Glomerular endothelial cell (primary cell): ENCODE measurements at places on chromosomes 3 and 15. TPM values are rescaled to one million over a fixed set of nuclear protein-coding genes. Genes with fewer than 3 reads are reported as not detected.

The MEGF11 gene
- 0.18 and 0.73 TPM in 2 replicates for total RNA-seq

The COX17 gene
- 19.0 and 29.3 TPM in 2 replicates for total RNA-seq

The SCN11A gene
- total RNA-seq = 0.15 and 0.23 TPM in 2 replicates

The UNC13C gene
- 0.05 TPM in 1 of 2 replicates, not detected in the other for total RNA-seq

The ADAMTS17 gene
- total RNA-seq = not detected in 2 replicates

The NME9 gene
- not detected in 2 replicates for total RNA-seq

- no peak for DNase-seq
These were observed 7.8 kb upstream of the NRROS start for GRCh38 chr3:196631682-196632045.

DNA sequence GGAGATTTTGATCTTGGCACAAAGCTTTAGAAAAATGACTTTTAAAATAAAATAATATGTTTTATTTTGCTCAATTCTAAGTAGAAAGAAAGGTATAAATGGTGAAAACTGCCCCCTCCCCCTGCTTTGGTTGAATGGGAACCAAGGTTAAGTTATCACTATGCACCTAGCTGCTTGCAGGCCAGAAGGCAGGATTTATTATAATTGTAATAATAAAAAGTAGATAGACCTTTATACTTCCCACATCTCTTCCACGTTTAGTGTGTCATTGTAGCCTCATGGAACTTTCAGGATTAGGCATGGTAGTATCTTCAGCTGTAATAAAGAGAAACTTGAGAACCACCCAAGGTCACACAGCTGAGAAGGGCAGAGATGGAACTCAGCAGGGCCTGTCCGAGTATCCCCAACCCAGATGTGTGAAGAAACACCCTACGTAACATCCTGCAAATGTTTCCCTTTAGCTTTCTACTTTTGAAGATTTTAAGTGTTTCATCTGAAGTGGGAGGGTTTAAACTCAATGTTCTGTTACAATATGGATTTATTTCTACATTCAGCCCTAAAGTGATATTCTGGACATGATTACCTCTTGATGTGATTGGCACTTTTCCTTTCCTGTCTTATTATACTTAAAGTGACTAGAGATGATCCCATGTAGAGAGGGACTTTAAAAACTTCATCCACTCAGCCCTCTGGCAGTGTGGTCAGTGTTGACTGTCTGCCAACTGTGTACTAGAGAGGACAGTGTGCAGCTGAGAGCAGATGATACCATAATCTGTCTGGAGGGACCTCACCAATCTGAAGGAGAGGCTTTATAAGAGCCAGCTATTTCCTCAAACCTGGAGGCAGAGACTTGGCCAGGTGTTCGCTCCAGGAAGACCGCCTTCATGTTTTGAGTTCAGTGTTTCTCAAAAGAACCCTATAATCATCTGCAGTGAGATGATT lies 282.5 kb upstream of the TRIM42 start:
- no peak for DNase-seq

DNA sequence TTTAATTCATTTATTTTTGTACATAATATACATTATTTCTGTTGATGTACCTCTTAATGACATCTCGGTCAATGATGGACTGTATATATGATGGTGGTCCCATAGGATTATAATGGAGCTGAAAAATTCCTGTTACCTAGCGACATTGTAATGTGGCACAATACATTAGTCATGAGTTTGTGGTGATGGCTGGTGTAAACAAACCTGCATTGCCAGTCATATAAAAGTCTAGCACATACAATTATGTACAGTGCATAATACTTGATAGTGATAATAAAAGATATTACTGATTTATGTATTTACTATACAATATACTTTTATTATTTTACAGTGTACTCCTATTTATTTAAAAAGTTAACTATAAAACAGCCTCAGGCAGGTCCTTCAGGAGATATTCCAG lies 15.1 kb downstream of the TTC14 start:
- DNase-seq = no peak

DNA sequence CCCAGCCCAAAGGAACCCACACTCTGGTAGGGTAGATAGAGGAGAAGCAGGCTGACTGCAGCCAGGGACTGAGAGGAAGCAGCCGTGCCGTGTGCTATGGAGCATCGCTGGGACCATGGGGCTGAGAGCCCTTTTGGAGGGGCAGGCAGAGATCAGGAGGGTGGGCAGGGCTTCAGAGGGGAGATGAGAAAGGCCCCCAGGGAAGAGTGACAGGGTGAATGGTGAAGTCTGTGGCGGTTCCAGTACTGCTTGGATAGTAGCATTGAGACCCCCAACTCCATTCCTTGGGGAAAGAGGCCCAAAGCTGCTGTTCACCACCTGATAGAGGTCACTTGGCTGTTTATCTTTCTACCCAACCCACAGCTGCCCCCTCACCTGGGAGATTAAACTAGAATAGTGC lies 80.0 kb upstream of the MRPS22 start:
- DNase-seq = no peak

DNA sequence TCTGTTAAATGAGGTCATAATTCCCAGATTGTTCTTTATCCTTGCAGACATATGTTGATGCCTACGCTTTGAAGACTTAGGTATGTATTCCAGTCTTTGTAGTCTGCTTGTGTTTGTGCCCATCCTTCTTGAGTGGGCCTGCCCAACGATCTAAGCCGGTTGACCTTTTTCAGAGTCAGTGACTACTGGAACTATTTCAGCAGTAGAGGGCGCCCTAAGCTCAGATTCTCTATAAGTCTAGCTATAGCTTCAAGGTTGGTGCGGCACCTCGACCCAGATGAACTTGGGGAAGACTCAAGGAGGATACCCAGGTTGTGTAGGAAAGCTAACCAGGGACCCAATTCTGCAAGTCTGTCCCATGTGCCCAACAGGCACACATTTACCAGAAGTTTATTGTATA lies 228.8 kb upstream of the PPP2R3A start:
- DNase-seq = no peak

DNA sequence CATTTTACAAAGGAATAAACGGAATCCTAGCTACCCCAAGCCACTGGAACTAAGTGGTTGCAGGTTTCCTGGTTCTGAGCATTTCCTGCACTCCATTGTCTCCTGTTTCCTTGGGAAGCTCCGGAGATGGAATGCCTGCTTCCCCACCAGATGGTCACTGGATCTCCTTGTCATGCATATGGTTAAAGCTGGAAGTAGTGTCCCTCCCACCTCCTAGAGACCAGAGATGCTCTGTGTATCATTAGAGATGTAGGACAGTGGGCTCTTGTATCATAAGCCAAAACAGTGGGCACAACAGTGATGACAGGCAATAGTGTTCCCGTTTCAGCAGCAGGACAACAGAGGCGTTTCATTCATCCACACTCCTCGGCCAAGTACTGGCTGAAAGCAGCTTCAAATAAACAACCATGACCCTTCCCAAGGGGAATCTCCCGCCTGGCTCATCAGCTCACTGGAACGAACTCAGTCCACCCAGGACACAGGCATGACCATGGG lies 136.2 kb upstream of the EIF1B start:
- peak; percentile 7 for DNase-seq

GRCh38 chr3:25107918-25108617 lies 320.0 kb upstream of the RARB start:
- DNase-seq = no peak

DNA sequence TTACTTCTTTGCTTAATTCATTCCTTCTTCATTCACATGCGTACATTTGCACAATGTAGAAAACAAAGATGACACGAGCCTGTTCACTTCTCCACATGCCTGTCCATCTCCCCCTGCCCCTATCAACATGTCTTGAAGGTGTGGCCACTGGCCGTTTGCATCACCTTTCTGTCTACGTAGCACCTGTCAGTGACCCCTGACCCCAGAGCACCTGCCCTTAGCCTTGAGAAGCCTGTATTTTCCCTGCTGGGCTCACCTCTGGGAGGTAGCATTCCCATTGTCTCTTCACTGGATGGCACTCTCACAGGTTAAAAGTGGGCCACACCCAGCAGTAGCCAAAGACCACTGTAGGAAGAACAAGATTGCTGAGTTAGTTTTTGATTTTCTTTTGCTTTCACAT lies 234.1 kb downstream of the THSD4 start:
- DNase-seq = no peak

DNA sequence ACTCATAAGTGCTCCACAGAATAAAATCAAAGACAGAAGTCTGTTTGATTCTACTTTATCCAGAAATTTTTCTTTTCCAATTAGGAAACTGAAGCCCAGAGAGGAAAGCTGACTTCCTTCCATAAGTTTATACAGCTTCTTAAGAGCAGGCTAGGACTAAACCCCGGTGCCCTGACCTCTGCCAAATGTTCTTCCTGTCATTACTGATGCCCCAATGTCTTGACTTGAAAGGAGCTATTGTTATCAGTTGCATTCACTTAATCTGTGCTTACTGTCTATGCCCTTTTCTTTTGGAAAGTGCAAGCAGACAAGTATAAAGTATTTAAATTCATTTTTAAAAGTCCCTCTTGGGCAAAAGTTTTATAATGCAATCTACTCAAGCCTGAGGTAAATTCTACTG lies 18.1 kb downstream of the CD200 start:
- no peak for DNase-seq

GRCh38 chr15:50904211-50904610 lies 4.3 kb upstream of the AP4E1 start:
- no peak for DNase-seq

DNA sequence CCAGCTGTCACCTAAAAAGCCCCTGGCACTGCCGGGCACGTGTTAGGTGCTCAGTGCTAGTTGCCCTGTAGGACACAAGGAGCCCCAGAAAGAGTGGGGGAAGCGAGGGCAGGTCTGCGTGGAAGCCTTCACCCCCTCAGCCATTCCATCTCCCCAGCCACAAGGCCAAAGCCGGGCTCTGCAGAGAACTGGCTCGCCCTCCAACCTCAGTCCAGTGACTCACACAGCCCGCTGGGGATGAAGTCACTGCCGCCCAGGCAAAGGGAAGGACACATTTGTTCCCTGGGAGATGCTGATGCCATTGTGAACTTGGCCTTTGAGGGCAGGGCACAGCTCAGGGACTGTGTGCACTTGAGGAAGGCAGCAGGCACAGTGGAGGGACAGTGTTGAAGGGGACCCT lies 48.1 kb downstream of the IQSEC1 start:
- DNase-seq = no peak

DNA sequence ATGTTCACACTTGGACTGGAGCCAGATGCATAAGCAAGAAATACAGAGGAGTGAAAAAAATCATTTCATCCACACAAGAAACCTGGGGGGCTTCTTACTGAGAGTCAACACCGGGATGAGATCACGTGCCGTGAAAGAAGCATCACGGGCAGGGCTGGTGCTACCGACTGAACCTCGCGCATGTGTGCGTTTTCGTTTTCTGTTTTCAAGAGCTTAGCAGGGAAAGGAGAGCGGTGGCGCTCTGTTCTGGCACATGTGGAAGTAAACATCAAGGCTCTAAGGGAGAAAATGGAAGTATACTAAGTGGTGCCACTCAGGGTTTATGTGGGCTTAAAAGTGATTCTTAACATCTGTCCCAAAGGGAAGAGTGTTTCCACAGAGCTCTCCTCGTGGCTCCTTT lies 55.9 kb downstream of the VGLL4 start:
- DNase-seq = no peak

GRCh38 chr3:143134471-143134870 lies 14.9 kb downstream of the CHST2 start:
- DNase-seq = no peak

GRCh38 chr3:193673845-193674244 lies 80.8 kb downstream of the OPA1 start:
- no peak for DNase-seq

GRCh38 chr3:170204509-170204908 lies 17.7 kb upstream of the PRKCI start:
- DNase-seq = no peak

GRCh38 chr3:172236771-172237742 lies 197.7 kb downstream of the FNDC3B start:
- DNase-seq = no peak

GRCh38 chr15:46901001-46901400 lies 816.3 kb upstream of the SEMA6D start:
- DNase-seq = no peak

DNA sequence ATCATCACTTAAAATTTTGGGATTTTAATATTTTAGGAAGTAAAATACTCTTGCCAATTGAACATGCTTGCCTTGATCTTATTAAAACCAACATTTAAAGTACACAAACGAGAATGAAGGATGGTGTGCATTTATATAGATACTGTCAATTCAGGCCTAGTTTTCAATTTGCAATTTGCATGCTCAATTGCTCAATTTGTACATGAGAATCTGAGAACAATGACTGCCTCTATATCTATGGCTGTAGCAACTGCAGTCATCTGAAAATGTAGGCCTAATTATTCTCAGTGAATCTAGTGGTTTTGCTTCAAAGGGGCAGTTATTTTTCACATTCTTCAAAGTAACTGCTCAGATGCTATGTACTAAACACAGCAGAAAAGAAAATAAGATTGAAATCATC lies 18.8 kb downstream of the ZBBX start:
- DNase-seq = no peak

DNA sequence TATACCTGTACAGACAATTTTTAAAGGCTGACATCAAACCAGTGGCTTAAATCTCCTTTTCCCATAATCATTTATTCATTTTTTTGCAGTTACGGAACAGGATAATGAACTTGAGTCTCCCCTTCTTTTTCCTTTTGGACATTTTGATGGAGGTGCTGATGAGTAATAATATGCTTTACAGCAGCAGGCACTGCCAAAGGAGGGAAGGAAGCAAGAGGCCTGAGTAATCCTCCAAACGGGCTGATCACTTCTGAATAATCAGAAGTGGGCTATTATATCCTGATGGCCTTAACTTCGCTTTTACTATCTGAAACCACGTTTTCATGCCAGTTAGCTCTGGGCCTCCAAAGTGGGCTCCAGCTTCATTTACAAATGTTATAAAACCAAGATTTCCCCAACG lies 527.2 kb downstream of the FOXP1 start:
- no peak for DNase-seq

DNA sequence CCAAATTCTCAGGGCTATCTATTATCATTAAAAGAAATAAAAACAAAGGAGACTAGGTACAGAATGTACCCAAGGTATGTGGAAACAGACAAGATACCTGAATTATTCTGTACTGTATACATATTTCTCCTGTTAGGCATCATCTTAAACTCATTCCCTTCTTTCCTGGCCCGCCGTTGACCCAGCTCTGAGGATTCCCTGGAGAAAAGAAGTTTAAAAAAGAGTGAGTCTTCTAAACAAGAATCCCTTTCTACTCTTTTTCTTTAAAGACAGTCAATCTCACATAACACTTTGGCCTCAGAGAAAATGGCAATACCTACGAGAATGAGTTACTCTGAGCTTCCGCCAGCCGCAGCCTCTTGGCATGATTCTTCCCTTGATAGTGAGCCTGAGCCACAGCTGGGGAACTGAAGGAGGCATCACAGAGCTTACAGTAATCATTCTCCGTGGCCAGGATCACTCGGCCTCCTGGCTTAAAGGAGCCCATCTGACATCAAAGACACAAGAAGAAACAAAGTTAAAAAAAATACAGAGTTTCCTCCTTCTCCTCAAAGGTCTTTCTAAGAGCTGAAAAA lies 44.2 kb downstream of the ZMAT3 start:
- no peak for DNase-seq
